ENCODE measurements at places on chromosomes 4 and X.
A peak's percentile ranks its signal among the peaks of the same experiment; 100 is the strongest.

- no peak for DNase-seq
These were observed 94.8 kb downstream of the PSAPL1 start for GRCh38 chr4:7339751-7340552.

DNA sequence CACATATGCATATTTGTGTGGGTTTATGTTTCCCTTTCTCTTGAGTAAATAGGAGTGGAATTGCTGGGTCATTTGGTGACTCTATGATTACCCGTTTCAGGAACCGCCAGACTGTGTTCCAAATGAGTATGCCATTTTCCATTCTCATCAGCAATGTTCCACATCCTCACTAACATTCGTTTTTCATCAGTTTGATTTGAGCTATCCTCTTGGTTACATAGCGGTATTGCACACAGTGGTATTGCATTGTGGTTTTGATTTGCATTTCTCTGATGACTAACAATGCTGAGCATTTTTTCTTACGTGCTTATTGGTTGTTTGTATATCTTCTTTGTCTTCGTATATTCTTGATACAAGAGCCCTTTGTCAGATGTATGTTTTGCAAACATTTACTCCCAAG, 218.0 kb upstream of the AMOT start:
- DNase-seq: no peak

DNA sequence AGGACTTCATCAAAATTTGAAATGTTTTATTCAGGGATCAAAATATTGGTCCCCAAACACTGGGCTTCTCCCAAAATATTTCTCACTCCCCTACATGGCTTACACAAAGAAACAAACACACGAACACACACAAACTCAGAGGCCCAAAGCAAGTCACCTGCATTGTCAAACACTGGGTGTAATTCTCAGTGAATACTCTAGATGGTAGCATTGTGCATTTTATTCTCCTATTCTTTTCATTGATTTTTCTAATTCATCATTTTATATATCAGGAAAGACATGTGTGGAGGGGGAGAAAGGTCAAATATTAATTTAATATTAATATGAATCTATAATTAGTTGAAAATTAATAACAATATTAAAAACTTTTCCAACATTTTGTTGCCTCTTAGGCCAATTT, 72.3 kb upstream of the TNMD start:
- no peak for DNase-seq

DNA sequence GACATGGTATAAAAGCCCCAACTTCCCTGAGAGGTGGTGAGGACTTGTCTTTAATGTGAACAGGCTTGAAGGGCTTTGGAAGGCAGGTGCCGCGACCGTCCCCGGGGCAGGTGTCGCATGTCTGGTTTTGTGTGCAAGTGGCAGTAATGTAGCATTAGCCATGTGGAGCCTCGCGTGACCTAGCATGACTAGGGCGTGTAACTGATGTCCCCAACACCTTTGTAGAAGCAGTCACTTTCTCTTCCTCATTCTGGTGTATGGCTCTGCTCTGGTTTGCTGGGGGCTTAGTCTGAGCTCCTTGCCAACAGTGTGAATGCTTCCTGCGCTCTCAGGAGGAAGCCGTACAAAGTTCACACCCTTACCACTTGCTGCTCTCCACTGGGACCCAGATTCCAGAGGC, 145.7 kb downstream of the AMMECR1 start:
- no peak for DNase-seq

- DNase-seq: no peak
These were observed 1.4 kb upstream of the TEC start for GRCh38 chr4:48270951-48271473.

DNA sequence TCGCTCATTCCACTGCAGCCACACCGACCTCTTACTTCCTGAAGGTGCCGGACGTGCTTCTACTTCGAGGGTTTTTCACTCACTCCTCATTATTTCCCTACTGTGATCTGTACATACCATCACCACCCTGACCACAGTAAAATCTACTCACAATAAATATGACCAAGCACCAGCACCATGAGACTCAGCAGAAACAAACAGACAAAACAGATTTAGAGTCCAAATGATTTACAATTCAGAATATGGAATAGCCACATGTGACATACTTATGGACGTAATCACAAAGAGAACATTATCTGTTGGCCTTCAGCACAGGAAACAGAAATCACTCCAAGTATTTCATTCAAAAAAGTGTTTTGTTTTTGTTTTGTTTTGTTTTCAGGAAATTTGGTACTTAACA, 16.1 kb upstream of the KLB start:
- DNase-seq: no peak

- DNase-seq: no peak
These were observed 62.6 kb downstream of the GLRA2 start for GRCh38 chrX:14591976-14592375.

- DNase-seq: no peak
These were observed 259.4 kb upstream of the ARX start for GRCh38 chrX:25275159-25275558.

DNA sequence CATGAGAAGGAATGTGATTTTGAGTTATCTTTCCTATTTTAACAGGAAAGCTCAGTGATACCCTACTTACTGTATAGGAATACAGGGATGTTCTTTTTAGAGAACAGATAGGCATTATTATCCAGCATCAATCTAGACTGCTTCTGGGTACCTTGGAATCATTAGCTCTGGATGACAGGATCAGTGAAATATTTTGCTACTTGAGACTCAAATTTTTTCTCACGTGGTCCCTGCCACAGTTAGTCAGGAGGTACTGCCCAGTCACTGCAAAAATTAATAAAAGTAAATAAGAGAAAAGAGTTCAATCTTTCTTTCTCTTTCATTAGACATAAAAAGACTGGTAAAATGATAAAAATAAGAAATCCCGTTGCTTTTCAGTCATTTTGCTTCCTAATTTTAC, 5.5 kb downstream of the ZNF827 start:
- DNase-seq: no peak

GRCh38 chr4:141640696-141641095, 4.3 kb downstream of the IL15 start:
- DNase-seq: no peak

DNA sequence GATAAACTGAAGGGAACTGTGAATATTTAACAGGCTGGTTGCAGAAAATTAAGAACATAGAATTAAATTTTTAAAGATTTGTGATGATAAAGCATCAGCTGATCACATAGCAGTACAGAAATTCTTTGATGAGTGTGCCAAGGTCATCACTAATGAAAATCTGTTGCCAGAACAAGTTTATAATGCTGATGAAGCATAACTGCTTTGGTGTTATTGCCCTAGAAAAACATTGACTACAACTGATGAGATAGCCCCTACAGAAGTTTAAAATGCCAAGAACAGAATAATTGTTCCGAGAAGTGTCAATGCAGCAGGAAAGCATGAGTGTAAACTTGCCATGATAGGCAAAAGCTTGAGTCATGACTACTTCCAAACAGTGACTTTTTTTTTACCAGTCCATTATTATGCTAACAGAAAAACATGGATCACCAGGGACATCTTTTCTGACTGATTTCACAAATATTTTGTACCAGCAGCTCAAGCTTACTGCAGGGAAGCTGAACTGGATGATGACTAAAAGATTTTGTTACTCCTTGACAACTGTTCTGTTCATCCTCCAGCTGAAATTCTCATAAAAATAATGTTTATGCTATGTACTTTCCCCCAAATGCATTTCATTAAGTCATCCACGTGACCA, 1136.6 kb downstream of the FAT4 start:
- no peak for DNase-seq

DNA sequence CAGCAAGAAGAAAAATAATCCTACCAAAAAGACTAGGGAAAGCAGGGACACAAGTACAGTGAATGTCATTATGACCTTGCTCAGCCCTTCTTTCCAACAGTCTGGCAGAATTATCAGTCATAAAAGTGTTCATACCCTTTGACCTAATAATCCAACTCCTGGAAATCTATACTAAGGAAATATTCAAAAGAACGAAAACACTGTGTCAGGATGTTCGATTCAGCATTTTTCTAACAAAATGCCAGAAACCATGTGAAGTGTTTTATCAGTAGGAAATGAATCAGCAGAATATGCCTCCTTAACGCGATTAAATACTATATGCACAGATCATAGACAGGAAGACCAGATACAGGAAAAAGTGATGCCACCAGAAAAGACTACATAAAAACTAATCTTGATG, 16.2 kb upstream of the S100G start:
- no peak for DNase-seq

GRCh38 chr4:86778175-86778574, 71.0 kb downstream of the SLC10A6 start:
- DNase-seq: no peak

DNA sequence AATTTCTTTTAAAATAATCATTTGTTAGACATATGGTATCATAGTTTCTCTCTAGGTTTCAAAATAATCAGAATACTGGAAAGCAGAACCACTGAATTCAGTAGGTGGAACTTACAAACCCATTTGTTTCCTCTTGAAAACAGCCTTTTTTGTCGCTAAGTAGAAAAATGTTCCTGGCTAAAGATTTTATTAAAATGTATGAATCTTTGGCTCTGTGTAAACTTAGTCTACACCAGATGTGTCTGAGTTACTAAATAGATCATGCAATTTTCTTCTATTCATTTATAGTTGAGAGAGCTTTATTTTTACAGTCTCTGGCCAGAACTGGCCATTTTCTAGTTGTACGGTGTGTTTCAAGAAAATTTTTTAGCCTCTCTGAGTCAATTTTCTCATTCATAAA, 1.0 kb downstream of the CYSLTR1 start:
- no peak for DNase-seq

DNA sequence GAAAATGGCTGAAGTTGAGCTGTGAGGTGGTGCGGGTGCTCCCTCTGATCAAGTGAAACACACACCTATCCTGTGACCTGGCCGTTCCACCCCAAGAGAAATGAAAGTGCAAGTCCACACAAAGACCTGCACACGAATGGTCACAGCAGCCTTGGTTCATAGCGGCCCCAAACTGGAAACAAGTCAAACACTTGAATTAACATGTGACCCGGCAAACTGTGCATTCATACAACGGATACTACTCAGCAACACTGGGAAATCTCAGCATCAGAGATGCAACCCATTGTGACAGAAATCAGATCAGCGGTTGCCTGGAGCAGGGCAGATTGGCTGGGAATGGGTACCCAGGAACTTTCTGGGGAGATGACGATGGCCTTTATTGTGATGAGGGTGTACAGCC, 7.6 kb downstream of the G6PD start:
- no peak for DNase-seq

DNA sequence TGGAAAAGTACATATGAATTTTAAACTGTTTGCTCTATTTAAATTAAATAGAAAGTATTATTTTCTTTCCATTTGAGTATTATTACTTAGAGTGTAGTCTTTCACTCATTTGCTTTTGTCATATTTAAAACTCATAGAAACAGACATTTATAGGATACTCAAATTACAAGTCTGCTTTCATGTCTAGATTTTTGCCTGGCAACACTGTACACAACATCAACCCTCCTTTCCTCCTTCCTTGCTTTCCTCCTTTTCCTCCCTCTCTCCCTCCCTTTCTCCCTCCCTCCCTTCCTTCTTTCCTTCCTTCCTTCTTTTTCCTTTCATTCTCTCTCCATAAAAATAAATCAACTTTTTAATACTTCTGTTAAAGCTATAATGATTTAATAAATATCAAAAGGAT, 2361.2 kb downstream of the ARAP2 start:
- DNase-seq: no peak

GRCh38 chrX:129939986-129940385, 34.0 kb downstream of the UTP14A start:
- DNase-seq: no peak

- no peak for DNase-seq
These were observed 41.4 kb downstream of the PABPC4L start for GRCh38 chr4:134160211-134160610.

GRCh38 chrX:1462596-1463251, 10.0 kb upstream of the ASMTL start:
- peak; percentile 74 for DNase-seq

All from stimulated activated CD8-positive, alpha-beta memory T cell treated with anti-CD3 and anti-CD28 coated beads, Interleukin-15, amount 100 ng/mL, for 4 hours (primary cell).